ENCODE measurements at places on chromosomes 4 and X.
A peak's percentile ranks its signal among the peaks of the same experiment; 100 is the strongest.

DNA sequence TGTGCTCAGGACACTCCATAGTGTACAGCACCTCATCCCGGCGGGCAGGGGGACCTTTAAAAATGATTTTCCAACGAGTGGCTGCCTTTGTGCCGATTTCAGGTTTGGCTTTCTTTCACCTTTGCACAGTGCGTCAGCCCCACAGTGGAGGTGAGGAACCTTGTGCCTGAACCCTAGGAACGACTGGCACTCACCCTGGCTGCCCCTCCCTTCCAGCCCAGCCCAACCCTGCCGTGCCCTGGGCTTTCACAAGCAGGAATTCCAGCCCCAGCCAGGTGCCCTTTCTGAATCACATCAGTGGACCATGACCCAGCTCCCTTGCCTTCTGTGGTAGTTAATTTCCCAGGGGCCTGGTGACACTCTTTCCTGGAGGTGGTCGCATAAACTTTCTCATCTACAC is 1.3 kb downstream of the TMEM164 start:
- no peak for DNase-seq

- no peak for DNase-seq
Measured at GRCh38 chr4:52837716-52838558, 24.2 kb upstream of the RASL11B start.

- peak; percentile 2 for DNase-seq
Measured at GRCh38 chrX:106959901-106960300, 39.7 kb downstream of the CLDN2 start.

DNA sequence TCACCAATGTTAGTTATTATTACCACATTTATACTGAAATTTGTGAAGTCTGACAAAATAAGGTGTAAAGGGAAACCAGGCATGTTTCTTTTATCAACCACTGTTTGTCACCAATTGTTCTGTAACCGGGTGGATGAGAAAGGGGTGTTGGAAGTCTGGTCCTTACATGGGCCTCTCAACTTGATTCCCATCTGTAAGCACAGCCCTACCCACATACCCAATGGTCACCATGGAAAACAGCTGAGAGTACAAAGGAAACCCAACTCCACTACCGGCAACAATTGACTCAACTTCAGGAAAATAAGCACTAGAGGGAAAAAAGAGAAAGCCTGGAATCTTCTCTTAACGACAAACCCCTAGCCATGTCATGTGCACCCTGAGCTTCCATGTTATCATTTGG is 70.8 kb upstream of the PTCHD1 start:
- no peak for DNase-seq

DNA sequence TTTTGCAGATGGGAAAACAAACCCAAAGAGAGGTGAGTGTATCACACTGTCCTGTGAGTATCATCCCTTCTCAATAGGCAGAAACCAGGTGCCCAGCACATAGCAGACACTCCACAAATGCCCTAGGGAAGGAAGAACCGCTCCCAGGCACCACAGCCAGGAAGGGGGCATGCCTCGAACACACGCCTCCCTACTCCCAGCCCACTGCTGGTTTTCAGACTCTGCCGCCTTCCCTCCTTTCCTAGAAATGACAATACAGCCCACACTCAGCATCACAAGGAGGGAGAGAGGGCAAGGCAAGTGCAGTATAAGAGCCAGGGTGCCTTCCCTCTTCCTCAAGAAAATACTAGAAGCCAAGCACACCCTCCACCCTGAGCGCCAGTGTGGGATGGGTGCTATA is 16.2 kb downstream of the JAKMIP1 start:
- no peak for DNase-seq

Measured in amniotic stem cell (primary cell).